Activated T-cell treated with anti-CD3 and anti-CD28 coated beads, Interleukin-2, amount 50 U/mL, for 72 hours (primary cell): ENCODE measurements at places on chromosomes 1 and 21.

GRCh38 chr21:44955798-44956175 lies 16.0 kb downstream of the SLX9 start:
- no peak overlapping the region for H3K27ac ChIP-seq
- no peaks in the 10 kb centered on the region for H3K4me1 ChIP-seq
- no peaks in the 10 kb centered on the region for H3K27me3 ChIP-seq
- no peak for DNase-seq

DNA sequence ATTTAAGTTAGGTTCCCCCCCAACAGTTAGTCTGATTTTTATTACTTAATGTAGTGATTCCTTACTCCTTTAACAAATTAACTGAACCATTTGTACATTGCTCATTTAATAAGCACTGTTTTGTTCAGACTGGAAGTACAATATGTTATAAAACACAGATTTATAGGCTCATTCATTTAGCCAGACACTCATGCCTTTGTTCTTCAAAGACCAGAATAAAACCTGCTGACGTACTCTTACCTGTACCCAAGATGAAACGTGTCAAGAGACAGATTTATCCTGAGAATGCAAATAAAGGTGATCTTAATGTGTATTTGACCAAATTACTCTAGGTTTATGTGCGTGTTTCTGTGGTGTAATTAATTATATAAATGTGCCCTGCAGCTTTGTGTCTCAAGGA lies 92.8 kb downstream of the INTS7 start:
- no peak overlapping the region for H3K4me3 ChIP-seq
- H3K4me1 ChIP-seq: peaks cover 30% of the 10 kb centered on the region
- no peak for DNase-seq
- H3K27ac ChIP-seq: no peak overlapping the region
- no peaks in the 10 kb centered on the region for H3K27me3 ChIP-seq
- H3K36me3 ChIP-seq: peaks cover 2% of the 10 kb centered on the region

DNA sequence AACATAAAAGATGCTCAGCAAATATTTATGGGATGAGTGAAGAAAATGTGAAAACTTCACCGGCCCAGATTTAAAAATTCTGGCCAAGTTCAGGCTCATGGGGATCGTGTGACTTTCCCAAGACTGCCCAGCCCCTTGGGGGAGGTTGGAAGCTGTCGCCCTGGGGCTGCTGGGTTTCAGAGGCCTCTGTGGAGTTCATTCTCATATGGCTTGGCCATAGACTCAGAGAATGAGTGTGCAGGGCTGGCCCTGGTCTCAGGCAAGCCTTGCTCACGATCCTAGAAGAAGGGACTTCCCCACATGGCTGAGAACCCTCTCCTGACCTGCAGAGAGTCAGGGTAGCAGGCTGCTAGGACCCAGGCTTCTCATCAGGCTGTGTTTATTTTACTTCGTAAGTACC lies 24.6 kb downstream of the PADI2 start:
- H3K27me3 ChIP-seq: no peaks in the 10 kb centered on the region
- H3K4me3 ChIP-seq: no peak overlapping the region
- DNase-seq: no peak
- no peaks in the 10 kb centered on the region for H3K36me3 ChIP-seq
- no peak overlapping the region for H3K27ac ChIP-seq
- H3K4me1 ChIP-seq: no peaks in the 10 kb centered on the region

GRCh38 chr1:180264595-180264994 lies 34.5 kb downstream of the LHX4 start:
- H3K36me3 ChIP-seq: no peaks in the 10 kb centered on the region
- H3K27me3 ChIP-seq: no peaks in the 10 kb centered on the region
- H3K4me3 ChIP-seq: no peak overlapping the region
- no peak for DNase-seq
- no peaks in the 10 kb centered on the region for H3K4me1 ChIP-seq

GRCh38 chr1:186440584-186440983 lies 20.3 kb downstream of the PDC start:
- DNase-seq: no peak
- no peaks in the 10 kb centered on the region for H3K27me3 ChIP-seq
- H3K27ac ChIP-seq: peak overlapping the region; percentile 30
- peaks cover 13% of the 10 kb centered on the region for H3K4me1 ChIP-seq
- H3K36me3 ChIP-seq: peaks cover 2% of the 10 kb centered on the region

GRCh38 chr1:7594002-7594713 lies 176.9 kb upstream of the VAMP3 start:
- H3K27ac ChIP-seq: no peak overlapping the region
- H3K27me3 ChIP-seq: no peaks in the 10 kb centered on the region
- H3K4me1 ChIP-seq: no peaks in the 10 kb centered on the region
- DNase-seq: no peak
